Fibroblast of skin of back (primary cell): ENCODE measurements at places on chromosomes 12 and 14.
A peak's percentile ranks its signal among the peaks of the same experiment; 100 is the strongest.

DNA sequence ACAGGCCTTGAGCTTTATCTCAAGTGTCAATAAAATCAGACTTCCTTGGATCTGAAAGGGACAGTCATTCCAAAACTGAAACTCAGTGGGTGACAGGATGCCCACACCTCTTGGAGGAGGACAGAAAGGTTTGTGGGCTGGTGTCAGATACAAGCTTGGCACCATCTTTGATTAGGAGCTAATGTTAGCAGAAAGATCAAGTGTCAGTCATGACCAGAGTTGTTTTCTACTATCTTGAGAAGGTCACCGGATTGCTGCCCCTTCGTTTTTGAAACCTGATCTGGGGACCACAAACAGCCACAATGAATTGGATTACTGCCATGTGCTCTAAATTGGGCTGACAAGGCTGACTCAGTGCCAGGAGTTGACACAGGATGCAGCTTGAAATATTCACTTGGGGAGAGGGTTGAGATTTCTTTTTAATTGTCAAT lies 88.3 kb downstream of the OTOGL start:
- DNase-seq, result peak; percentile 72

DNA sequence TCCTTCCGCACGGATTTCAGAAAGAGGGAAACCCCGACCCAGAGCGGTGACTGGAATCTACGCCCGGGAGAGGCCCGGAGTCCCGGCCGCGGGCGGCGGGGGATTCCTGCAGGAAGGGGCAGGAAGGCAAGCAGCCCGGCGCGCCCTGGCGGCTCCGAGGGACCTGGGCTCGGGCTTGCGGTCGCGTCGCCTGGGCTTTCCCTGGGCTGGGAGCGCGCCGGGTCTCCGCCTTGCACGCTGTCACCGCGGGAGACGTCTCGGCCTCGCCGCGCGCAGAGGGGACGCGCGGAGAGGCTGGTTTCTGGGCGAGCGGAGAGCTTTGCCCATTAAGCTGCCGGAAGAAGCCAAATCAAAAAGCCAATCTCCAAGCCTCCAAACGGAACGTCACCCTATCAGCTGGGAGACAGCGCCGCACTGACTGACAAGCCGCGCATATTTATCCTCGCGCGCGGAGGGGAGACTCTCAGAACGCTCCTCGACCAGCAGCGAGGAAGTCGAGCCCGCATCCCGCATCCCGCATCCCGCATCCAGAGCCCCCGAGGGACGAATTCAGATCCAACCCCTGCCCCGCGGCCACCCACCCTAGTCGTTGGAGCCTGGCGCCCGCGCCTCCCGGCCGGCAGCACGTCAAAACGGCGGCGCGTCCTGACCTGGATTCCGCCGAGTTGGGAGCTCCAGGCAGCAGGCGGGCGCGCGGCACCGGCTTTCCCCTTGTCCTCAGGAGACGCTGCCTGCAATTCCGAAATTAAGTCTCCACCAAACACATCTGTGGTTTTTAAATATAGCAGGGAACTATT lies at the start of gene SLC8A3:
Gene SLC8A3 (minus strand): TSS at position 293 of the 797 bp plus-strand sequence. CDS start 20,529 bp downstream, outside the sequence.
- DNase-seq, result peak; percentile 67

DNA sequence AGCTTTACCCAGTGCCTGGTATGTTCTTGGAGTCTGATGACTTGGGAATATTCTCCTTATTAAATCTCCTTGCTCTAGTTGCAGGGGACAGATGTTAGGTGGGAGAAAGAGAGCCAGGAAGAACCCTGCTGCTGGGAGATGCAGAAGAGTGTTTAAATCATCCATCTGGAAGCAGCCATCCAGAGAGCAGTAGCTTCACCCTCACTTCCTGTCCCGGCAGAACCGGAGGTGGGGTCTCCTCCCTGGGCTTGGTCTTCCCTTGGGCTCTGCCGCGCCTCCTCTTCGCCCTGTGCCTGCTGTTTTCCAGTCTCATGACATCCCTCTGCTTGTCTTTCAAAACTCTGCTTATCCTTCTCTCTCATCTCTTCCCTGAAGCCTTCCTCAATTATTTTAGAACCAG lies 15.5 kb downstream of the B4GALNT3 start:
- no peak for DNase-seq

- DNase-seq, result no peak
Measured at GRCh38 chr12:7178481-7178880, 11.0 kb upstream of the PEX5 start.

GRCh38 chr14:63573581-63573980 lies 30.4 kb upstream of the PPP2R5E start:
- DNase-seq, result peak; percentile 39

GRCh38 chr14:97058074-97058467 lies 260.9 kb downstream of the VRK1 start:
- no peak for DNase-seq

DNA sequence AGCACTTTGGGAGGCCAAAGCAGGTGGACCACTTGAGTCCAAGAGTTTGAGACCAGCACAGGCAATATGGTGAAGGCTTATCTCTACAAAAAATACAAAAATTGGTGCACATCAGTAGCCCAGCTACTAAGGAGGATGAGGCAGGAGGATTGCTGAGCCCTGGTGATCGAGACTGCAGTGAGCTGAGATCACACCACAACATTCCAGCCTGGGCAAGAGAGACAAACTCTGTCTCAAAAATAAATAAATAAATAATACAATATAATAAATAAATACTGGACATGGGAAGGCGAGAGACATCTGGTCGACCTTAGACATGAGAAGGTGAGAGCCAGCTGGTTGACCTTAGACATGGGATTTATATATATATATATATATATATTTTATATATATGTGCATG lies 119.8 kb upstream of the SLC38A4 start:
- no peak for DNase-seq

- DNase-seq, result no peak
Measured at GRCh38 chr12:107306141-107306659, 212.9 kb upstream of the CRY1 start.

DNA sequence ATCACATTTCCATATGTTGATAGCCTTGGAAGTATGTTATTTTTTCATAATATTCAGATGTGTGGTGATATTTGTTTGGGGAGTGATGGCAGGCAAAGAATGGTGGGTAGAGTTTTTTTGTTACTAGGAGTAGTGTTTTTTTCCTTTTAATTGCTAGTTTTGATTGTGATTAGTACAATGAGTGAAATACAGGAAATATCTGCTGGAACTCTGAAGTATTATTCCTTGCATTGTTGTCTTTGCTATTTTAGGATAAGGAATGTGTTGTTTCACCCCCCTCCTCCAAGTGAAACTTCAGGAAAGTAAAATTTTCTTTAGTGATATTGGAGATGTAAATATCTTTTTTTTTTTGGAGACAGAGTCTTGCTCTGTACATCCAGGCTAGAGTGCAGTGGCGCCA lies 105.4 kb downstream of the DIP2B start:
- peak; percentile 32 for DNase-seq

DNA sequence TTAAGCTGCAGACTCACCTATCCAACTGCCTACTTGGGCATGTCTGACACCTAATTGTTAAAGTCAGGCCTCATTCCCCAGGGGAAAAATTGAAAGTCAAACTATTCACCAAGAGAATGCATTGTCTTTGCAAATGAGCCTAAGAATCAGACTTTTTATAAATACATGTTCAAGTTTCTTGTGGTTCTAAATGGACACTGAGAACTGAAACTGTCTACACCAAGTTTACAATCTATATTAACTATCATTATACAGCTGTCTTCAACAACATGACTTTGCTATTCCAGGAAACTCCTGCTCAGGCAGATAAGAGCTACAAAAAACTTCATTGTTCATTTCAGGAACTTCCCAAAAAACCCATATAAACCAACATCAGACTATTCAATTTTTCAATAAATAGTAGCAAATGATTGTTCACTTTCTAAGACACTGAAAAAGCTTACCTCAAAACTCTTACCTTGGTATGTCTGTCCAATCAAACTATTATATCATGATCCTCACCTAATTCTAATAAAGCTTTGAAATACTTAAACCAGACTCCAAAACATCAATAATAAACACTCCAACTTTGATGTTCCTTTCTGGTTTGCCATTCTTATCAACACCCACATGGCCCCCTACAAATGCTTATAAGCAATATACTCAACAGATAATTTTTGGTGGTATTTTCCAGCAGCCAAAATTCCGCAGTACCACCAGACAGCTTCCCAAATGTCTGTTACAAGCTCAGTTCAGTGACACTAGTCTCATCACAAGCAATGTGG lies 24.2 kb downstream of the CDK17 start:
- DNase-seq, result no peak

- no peak for DNase-seq
Measured at GRCh38 chr12:32448586-32448985, 49.2 kb downstream of the FGD4 start.

GRCh38 chr12:88419794-88420193 lies 160.5 kb downstream of the KITLG start:
- peak; percentile 67 for DNase-seq

GRCh38 chr14:39431416-39432178 lies 636 bp downstream of the FBXO33 start:
- peak; percentile 44 for DNase-seq

- DNase-seq, result peak; percentile 8
Measured at GRCh38 chr14:67911562-67911961, 92.0 kb downstream of the RAD51B start.

- DNase-seq, result peak; percentile 39
Measured at GRCh38 chr14:105485739-105486162, 935 bp upstream of the CRIP1 start.

DNA sequence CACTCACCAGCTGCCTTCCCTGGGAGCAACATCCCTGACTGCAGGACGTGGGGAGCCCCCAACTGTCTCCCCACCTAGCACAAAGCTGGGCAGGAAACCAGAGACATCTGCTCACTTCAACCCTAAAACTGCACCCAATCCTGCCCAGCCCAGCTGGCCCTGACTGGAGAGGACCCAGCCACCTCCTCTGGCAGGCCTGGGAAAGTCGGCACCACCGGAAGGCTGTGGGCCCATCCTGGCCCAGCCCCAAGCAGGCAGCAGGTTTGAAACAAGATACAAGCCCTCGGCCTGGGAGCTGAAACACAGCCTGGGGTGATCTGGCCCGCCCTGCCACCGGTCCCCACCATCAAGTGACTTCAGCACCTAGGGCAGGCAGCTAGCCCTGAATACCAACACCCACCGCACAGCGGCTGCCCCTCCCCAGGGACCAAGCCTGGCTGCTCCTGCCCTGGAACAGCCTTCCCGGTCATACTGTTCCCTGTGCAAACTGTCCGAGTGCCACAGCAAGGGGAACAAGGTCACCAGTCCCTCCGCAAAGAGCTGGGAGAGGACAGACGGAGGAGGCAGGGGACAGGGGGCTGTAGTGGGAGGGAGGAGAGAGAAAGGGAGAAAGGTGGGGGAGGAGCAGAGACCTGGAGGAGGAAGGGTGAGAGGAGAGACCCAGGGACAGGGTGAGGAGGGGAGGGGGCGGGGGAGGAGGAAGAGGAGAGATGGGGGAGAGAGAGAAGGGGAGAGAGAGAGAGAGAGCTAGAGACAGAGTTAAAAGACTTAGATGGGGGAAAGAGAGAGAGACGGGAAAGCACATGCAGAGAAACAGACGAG lies 115.7 kb downstream of the RFLNA start:
- DNase-seq, result peak; percentile 32

DNA sequence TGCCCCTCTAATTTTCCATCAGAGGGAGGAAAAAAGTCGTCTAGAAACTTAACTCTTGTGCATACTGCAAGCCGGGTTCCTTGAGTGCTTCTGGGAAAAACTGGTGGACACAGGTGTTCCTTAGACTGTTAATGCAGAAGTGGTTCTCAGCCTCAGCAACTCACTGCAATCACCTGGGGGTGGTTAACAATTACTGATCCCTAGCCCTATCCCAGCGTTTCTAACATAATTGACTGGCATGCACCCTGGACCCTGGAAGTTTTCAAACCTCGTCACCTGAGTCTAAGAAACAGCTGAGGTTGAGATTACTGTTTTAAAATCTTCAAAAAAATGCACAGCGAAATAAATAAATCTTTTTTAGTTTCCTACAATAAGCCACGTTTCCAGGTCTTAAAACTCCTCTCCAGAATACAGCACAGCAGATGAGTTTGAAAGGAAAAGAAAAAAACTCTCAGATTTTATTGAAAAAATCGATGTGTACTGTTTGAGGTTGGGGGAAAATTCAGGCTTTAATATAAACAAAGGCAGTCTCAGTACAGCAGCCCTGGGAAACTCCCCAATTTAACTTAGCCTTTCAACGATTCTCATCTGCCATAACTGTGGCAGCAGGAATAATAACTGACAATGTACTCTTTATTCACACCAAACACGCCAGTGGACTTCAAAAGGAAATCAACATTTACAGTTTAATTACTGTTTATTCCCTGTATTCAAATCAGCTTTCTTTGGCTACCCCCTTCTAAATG lies 45.4 kb downstream of the PHLDA1 start:
- DNase-seq, result no peak

- no peak for DNase-seq
Measured at GRCh38 chr12:107393043-107393717, 292.4 kb upstream of the PWP1 start.

DNA sequence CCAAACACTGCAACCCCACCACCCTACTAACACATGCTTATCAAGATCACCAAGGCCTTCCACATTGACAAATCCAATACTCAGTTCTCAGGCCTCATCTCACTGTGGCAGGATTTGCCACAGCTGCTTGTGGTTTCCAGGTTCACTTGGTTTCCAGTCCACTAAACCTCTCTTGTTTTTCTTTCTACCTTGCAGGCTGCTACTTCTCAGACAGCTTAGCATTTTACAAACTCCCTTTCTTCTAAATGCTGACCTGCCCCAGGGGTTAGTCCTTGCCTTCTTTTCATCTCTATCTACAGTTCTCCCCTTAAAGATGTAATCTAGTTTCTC lies 84.1 kb downstream of the BCAT1 start:
- peak; percentile 32 for DNase-seq

GRCh38 chr14:34615507-34615906 lies 14.4 kb downstream of the SNX6 start:
- DNase-seq, result no peak

GRCh38 chr12:5771756-5772155 lies 173.3 kb downstream of the ANO2 start:
- DNase-seq, result no peak

DNA sequence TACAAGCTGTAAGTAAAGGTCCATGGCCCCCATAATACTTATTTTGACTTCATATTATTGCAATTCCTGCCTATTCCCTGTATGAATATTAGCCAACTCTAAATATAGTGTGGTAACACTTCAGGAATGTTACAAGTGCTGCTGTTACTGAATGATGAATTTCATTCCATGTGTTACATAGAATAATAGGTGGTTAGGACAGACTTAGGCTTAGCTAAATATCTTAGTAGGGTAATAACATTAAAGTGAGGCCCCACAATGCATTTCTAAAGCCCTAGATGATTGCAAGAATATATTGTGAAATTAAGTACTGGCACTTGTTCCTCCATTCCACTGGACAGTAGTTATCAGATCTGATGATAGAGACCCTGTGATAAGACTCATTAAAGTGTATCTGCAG lies 182.7 kb downstream of the PCNX1 start:
- DNase-seq, result peak; percentile 77

GRCh38 chr12:4472046-4472445 lies 26.4 kb upstream of the FGF6 start:
- no peak for DNase-seq
